ENCODE measurements at places on chromosomes 1 and 21.

- DNase-seq = no peak
These were observed 38.5 kb upstream of the USP1 start for GRCh38 chr1:62398377-62398776.

GRCh38 chr1:201573923-201574322 is 35.0 kb downstream of the NAV1 start:
- no peak for DNase-seq

- no peak for DNase-seq
These were observed 8.3 kb upstream of the RUNX1 start for GRCh38 chr21:35057428-35057827.

DNA sequence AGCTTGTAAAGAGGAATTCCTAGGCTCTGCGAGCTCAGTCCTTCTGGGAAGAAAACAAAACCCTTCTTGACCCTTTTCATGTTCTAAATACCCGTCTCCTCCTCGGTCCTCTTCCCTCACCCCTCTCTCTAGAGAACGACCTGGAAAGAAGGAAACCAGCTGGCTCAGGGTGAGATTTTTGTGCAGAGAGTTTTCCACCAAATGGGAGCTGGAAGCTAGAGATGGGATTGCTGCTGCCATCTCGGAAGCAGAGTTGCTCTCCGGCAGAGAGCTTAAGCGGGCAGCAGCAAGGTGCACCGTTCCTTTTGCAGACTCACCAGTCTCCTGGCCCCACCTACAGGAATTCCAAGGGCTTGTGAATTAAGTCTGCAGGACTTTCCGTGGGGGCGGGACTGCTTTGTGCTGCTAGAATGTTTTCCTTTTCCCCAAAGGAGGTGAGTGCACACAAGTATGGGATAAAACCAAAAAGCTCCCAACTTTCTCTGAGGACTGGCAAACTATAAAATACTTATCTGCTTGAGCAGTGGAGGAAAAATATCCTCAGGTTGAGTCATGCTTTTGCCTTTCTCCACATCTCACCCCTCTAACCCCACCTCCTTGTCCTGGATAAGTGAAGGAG is 29.1 kb upstream of the KIAA0040 start:
- no peak for DNase-seq

DNA sequence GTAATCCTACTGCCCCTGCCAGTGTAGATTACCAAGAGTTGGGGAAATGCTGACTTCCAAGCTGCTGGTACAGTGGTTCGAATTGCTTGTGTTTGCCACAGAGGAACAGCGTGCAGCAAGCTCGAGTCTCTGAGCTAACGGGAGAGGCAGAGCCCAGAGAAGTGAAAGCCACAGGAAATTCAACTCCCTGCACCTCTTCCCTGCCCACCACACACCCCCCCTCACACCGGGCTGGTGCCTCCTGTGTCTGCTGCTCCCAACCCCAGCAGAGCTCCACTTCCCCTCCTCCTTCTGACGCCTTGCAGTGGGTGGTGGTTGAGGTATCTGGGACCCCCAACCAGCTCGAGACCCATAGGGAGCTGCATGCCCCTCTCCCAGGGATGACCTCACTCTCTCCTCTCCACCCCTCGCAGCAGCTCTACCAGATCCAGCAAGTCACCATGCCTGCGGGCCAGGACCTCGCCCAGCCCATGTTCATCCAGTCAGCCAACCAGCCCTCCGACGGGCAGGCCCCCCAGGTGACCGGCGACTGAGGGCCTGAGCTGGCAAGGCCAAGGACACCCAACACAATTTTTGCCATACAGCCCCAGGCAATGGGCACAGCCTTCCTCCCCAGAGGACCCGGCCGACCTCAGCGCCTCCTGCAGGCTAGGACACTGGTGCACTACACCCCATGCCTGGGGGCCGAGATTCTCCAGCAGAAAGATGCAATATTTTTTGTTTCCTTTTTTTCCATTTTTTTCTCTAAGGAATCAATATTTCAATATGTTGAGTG is 13.1 kb upstream of the KCNQ4 start:
- no peak for DNase-seq

DNA sequence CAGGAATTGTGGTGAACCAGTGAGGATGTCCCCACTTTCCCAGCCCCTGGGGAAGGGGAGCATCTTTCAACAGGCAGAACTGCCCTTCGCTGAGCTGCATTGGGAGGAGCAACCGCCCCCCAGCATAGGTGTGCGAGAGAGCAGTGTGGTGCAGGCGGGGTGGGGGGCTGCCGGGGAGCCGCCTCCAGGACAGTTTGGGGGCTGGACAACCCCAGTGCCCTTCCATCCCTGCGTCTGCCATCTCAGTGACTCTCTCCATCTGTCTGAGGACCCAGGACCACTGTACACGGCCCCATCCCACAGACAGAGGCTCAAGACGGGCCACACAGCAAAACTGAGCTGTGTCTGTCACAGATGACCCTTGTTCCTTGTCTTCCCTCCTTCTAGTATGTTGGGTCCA is 14.2 kb downstream of the PODN start:
- no peak for DNase-seq
